ENCODE measurements at places on chromosomes 11 and 22.

DNA sequence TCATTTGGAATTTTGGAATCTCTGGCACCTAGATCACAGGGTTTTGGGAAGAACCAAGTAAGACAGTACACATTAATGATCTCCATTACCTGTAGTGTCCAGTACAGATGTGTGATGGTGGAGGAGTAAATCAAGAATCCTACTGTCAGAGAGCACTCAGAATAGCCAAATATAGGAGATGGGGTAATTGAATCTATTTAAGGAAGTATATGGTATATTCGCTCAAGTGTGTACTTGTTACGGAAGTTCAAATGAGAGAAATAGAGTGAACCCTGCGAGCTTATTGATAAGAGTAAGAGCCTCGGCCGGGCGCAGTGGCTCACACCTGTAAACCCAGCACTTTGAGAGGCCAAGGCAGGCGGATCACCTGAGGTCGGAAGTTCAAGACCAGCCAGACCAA is 2.2 kb downstream of the SPCS2 start:
- no peak for DNase-seq

DNA sequence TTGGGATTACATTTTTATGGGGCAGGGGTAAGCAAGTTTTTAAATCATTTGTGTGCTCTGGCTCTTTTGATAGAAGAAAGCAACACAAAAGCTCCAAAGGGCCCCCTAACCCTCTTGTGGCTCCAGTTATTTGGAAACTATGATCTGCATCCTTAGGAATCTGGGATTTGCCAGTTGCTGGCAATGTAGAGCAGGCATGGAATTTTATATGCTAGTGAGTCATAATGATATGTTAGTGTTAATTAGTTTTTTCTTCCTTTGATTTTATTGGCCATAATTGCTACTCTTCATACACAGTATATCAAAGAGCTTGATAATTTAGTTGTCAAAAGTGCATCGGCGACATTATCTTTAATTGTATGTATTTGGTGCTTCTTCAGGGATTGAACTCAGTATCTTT is 10.1 kb downstream of the RAG1 start:
- no peak for DNase-seq

- DNase-seq = no peak
Measured at GRCh38 chr22:36493690-36494110, 12.3 kb upstream of the TXN2 start.

DNA sequence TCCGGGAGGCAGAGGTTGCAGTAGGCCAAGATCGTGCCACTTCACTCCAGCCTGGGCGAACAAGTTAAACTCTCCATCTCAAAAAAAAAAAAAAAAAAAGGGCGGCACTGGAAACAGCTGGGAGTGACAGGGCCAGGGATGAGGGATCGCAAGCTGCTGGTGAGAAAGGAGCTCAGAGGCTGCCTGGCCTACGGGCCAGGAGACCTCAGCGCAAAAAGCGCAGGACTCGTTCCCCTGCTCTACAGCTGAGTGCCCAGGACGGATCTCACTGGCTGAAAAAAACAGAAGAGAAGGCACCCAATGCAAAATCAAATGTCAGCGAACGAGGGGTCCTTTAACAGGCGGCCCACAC is 650 bp upstream of the NUP50 start:
- no peak for DNase-seq

DNA sequence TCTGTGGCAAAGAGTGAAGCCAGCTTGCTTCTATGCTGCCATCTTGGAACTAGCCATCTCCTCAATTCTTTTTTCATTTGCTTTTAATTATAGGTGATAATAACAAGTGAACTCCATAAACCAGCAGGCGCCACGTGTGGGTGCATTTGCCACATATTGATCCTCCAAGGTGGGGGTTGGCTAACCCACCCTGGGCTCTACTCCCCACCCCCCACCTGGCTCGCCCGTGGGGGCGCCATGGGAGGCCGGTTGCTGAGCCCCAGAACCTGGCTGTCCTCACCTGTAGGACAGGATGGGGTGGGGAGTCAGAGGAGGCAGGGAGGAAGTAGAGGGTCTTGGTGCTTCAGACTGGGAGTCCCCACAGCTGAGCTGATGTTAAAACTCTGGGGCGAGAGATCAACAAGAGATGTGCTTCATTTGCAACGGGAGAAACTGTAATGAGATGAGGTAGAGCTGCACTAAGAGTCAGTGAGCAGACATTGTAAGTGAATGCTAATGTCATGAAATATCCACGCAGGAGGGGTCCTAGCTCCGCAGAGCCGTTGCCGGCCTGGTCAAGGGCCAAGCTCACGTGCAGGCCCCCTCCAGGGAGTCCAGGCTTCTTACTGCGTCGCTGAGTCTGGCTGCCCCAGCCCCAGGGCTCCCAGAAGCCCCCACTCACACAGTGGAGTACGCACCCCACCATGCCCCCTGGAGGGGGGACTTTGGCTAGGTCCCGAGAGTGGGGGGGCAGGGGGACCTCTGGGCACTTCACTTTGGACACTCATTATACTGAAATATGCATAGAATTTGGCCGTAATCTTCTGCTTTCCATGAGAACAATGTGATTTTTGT is 59.4 kb downstream of the BRD1 start:
- no peak for DNase-seq

- DNase-seq = peak; percentile 50
Measured at GRCh38 chr11:123653827-123654565, 428 bp downstream of the SCN3B start.

- no peak for DNase-seq
Measured at GRCh38 chr11:87150936-87151335, 113.2 kb downstream of the TMEM135 start.

GRCh38 chr11:82930734-82931133 is 29.2 kb downstream of the DDIAS start:
- DNase-seq = no peak

GRCh38 chr22:26887456-26887855 is 230.1 kb downstream of the MIAT start:
- DNase-seq = peak; percentile 83

DNA sequence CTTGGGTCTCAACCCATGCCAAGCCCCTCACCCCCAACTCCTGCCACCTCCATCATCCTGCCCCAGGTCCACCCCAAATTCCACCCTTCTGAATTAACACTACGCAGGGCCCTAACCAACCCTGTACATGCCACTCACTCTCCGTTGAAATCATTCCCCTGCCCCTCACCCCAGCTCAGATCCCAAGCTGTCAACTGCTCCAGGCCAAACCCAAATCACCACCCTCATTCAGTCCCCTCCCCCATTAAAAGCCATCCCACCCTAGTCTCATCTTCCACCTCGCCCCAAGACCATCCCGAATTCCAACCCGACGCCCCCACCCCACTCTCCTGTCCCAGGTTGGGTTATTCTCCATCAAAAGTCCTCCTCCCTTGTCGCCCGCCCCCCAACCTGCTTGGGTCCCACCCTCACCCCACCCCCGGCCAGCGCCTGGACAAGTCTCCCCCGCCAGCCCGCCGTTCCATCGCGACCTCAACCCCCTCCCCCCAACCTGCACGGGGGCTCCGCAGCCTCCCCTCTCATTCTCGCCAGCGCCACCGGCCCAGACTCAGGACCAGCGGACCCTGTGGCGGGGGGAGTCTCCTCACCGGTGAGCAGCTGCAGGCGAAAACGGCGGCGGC is 466 bp downstream of the FAM168A start:
- DNase-seq = no peak

All from Caki2 (cell line).